ENCODE measurements at places on chromosomes 13 and 19.
A peak's percentile ranks its signal among the peaks of the same experiment; 100 is the strongest.

- DNase-seq = peak; percentile 35
Observed at GRCh38 chr19:47156861-47157430, 26.3 kb downstream of the SAE1 start.

DNA sequence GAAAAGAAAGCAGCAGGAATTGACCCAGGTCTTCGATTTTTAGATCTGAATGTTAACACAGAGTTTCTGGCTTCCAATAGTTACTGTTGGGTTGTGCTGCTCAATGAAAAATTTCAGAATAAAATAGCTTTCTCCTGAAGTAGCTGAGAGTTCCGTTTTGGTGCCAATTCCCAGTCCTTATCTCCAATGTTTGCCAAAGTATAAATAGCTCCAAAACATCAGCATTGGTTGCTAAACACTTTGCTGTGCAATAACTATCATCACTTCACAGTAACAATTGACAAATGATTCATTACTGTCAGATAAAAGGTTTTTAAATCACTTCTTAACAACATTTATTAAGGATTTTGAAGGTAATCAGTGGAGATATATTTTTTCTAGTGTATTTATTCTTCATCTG, 446.0 kb downstream of the PCDH20 start:
- no peak for DNase-seq

- DNase-seq = no peak
Observed at GRCh38 chr13:27905650-27906049, 14.2 kb upstream of the PDX1 start.

DNA sequence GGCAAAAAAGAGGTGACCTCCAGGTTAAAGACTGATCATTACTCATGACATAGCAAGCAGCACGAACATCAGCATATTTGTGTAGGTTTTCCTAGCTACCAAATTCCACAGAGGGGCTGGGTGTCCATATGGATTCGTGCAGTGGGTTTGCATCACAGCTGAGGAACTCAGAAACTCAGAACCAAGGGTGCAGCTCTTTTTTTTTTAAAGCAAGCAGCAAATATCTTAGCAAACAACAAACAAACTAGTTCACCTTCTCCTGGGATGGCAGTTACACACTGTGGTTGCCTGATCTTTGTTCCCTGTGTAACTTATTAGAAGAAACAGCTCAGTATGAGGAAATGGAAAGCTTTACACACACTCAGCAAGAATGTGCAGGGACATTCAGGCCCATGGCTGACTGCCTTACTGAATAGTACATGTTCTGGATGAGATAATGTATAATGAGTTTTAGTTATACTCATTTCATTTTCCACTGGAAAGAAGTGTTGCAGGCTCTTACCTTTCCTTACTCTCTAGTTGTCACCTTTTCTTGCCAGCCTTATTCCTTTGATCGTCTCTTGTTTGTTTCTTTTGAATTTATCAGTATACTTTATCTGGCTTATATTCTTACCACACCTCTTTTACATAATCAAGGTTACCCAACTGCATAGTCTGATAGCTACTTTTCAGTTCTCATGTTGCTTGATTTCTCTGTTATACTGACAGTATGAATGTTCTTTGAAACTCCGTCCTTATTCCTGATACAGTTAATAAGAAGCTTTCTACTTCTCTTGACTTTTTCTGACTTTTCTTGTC, 4.3 kb downstream of the NDFIP2 start:
- no peak for DNase-seq

DNA sequence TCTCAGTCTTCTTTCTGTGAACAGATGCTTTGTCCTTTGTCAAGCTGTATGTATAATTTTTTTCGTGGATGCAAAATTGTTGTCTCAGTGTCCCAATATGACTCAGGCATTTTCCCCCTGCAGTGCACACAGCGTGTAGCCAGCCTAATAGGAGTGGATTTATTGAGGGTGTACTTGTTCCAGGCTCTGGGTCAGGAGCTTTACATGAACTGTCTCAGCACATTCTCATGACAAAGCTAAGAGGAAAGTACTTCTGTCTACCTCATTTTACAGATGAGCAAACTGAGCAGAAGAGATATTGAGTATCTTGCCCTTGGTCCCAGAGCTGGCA, 50.8 kb downstream of the STK24 start:
- no peak for DNase-seq

DNA sequence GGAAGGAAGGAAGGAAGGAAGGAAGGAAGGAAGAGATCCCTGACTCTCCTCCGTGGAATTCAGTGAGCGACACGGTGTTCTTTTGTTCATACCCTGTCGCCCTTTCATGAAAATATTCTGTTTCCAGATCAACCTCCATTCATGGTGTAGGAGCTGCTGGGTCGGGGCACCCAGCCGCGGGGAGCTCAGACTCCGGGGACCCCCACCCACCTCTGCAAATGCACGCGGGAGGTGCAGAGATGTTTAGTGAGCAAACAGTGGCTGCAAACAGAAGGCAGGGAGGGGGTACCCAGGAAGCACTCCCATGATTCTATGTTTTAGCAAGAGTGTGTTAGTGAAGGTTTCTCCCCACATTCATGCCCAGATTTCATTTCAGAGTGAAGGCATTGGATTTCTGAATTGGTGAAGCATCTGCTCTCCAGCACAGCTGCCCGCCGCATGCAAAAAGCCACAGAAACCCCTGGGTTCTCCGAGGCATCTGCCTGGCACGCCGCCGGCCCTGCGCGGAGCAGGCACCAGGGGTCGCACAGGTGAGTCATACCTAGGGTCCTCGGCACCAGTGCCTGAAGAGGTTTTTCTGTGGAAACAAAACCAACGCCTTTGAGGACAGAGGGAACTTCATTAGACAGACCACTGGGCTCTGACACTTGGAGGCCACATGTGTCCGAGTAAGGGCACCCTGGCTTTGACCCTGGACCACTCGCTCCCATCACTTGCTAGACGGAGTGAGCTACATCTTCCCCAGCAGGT, 80.6 kb downstream of the ZNF557 start:
- DNase-seq = no peak

DNA sequence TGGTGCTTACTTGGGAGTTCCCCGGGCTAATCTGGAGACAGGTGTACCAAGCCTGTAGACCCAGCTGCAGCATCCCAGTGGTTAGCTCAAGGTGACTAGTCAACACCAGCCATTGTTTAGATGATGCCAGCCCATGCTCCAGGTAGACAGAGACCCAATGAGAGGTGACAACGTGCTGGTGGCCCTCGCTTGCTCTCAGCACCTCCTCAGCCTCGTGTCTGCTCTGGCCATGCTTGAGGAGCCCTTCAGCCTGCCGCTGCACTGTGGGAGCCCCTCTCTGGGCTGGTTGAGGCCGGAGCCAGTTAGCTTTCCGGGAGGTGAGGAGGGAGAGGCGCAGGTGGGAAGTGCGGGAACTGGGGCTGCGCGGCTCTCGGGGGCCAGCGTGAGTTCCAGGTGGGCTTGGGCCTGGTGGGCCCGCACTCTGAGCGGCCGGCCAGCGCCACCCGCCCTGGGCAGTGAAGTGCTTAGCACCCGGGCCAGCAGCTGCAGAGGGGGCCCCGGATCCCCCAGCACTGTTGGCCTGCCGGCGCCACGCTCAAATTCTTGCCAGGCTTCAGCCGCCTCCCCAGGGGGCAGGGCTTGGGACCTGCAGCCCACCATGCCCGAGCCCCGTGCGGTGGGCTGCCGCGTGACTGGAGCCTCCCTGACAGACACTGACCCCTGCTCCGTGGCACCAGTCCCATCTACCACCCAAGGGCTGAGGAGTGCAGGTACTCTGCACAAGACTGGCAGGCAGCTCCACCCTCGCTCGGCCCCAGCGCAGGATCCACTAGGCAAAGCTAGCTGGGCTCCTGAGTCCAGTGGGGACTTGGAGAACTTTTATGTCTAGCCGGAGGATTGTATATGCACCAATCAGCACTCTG, 85.9 kb upstream of the VSTM2B start:
- no peak for DNase-seq

DNA sequence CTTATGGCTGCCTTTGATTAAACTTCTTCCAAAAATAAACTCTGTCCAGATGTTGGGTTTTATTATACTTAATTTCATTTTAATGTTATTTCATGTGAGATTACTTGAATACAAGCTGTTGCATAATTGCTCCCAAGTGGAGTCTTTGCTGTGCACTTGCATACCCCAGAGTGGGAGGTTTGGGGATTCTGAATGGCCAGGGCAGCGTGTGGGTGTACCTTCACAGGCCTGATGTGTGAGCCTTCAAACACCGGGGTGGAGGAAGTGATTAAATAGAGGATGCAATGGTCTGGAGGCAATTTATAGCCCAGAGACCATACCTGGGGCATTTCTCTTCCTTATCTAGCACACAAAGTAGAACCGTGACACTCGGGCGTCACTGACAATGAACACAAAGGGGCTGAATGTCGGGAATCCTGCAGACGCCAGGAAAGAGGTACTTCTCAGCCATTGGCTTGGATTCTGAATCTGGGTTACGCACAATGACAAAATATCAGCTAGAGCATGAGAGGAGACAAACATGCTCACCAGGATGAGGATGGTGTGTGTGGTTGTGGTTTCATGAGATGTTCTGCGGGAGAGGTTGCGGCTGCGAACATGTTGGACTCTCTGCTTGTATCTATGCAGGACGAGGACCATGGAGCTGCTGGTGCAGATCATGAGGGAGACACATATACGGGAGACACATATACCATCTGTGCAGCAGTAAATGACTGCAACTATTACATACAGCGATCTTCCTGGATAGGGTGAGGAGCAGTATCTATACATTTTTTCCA, 7.1 kb upstream of the LILRA5 start:
- no peak for DNase-seq

DNA sequence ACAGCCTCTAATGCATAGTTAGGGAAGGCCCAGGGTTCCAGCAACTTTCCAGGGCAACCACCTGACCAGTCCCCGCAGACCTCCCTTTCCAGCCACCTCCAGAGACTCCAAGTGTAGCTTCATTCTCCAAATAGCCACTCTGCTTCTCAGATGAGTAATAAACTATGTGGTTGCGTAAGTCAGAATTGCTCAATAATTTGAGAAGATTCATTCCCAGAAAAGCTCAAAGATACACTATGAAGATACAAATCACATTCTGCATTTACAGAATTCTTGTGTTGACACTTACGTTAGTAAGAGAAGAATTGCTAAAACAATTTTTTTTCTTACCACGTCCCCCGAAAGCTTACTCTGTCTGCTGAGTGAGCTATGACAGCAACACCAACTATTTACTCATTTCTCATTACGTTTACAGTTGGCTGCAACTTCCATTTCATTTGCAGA, 8.2 kb upstream of the LATS2 start:
- no peak for DNase-seq

GRCh38 chr19:29411113-29411581, 114.6 kb upstream of the VSTM2B start:
- DNase-seq = no peak

DNA sequence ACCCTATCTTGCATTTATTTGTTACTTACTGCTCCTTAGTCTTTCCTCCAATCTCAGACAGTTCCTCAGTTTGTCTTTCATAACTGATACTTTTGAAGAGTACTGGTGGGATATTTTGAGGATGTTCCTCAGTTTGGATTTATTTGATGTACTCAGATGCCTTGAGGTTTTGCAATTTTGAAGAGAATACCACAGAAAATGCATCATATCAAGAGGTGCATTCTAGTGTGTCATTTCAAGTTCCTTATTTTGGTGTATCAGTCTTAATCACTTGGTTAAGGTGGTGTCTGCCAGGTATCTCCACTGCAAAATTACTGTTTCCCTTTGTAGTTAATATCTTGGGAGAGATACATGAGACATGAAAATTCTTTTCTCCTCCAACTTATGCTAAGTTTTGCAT, 75.1 kb downstream of the URI1 start:
- DNase-seq = no peak

DNA sequence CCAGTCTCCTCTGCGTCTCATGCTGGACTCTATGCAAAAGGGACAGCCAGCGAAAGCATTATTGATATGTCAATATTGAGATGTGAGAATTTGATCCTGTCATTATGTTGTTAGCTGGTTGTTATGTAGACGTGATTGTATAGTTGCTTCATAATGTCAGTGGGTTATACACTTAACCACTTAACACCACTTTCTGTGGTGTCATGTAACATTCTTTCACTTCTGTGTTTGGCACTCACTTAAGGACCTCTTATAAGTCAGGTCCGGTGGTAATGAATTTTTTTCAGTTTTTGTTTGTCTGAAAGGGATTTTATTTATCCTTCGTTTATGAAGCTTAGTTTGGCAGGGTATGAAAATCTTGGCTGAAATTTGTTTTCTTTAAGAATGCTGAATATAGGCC, 7.1 kb upstream of the SIGLEC7 start:
- DNase-seq = no peak

- DNase-seq = peak; percentile 44
Observed at GRCh38 chr13:26707122-26708006, 53.2 kb downstream of the GPR12 start.

- no peak for DNase-seq
Observed at GRCh38 chr13:34506796-34507195, 435.3 kb upstream of the NBEA start.

DNA sequence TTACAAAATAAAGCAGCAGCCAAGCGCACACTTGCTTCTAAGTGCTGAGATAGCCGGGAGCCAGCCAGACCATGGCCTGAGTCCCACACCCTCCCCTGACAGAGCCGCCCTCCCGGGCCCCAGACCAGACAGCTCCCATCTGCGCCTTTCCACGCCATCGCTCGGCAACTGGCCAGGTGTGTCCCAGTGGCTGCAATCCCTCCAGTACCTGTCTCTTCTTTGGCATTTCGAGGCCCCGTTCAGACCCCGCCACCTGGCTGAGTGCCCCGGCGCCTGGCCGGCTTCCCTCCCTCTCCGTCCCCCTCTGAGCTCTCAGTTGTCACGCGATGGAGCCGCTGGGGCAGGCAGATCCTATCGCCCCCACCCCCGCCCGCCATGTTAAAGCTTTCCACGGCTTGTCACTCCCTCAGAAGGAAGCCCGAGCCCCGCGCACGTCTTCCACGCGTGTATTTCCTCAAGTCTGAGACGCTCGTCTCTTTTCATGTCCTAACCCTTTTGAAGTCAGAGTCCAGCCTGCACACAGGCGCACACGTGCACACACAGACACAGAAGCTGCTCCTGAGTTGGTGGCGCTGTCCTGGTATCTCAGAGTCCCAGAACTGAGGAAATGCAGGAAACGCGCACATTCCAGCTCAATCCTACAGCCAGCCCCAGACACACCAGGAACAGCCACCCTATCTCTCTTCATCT, 7.9 kb downstream of the MLLT1 start:
- no peak for DNase-seq

DNA sequence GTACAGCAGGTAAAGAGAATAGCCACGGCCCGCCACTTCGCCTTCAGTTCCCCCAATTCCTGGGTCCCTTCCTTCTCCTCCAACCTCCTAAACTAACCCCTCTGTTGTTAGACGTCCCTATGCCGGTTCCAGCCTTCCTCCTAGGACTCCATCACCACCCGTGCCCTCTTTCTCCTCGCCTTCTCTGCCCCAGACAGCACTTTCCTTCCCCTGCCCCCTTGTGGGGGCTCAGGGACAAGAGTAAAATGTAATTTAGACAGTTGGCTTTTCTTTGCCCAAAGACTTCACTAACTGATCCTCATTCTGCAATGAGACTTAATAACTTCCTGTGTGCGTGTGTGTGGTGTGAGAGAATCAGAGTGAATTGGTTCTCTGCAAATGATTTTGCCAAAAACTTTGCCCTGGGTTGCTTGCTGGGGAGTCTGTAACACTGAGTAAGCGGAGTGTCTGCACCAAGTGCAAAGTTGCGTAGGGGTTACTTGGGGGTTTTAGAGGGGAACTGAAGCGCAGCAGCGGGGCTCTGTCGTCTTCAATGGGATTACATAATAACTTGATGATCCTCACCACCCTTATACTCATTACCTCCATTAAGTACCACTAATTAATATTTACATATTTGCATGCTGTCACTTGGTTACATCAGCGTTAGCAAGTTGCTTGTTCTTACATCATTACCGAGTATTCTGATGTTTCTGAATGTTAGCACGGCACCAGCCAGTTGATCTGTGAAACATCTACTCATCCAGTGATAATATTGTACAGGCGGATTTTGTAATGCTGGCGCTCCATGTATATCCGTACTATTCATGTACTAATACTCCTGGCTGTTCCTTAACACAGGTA, 19.9 kb upstream of the SGCG start:
- DNase-seq = no peak
